Stimulated activated CD4-positive, alpha-beta T cell treated with anti-CD3 and anti-CD28 coated beads, Interleukin-15, amount 100 ng/mL, for 48 hours (primary cell): ENCODE measurements at places on chromosomes 4 and X.

GRCh38 chr4:124943938-124944337 is 231.4 kb upstream of the ANKRD50 start:
- DNase-seq = no peak

DNA sequence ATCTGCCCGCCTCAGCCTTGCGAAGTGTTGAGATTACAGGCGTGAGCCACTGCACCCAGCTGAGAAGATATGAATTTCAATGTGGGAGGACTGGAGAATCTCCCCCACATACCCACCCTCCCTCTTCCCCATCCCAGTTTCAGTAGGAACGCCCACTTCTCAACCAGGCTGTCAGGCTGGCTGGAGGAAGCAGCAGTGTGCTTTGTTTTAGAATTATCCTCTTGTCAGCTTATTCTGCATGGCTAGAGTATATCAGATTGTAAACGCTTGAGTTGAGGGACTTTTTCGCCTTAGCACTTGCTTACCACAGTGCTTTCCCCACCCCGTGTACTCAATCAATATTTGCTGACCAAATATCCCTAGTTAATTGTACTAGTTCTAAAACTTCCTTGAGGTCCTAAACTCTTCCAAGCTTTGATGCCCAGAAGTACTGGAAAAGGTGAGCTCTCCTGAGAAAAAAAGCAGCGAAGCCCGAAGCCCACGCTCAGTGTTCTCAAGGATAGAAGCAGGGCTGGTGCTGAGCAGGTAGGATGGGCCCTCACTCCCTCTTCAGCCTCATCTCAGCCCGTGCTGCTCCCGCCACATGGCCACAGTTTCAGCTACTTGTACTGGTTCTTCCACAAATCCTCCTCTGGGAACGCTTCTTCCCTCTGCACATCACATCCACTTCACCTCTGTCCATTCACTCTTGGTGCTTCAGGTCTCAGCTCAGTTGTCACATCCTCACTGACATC is 7.3 kb upstream of the ARHGAP10 start:
- DNase-seq = no peak

GRCh38 chrX:105299286-105299685 is 78.8 kb upstream of the TEX13A start:
- DNase-seq = no peak

GRCh38 chr4:115113506-115114106 is at the start of gene NDST4:
NDST4 (minus strand) TSS chr4:115113620; CDS start chr4:115077036, 36,584 bp downstream.
- no peak for DNase-seq

- DNase-seq = no peak
Observed at GRCh38 chr4:3531318-3531878, 824 bp downstream of the LRPAP1 start.
